CD4-positive, alpha-beta T cell treated with Interferon gamma for 1 hour (primary cell): ENCODE measurements at places on chromosomes 1 and 21.

DNA sequence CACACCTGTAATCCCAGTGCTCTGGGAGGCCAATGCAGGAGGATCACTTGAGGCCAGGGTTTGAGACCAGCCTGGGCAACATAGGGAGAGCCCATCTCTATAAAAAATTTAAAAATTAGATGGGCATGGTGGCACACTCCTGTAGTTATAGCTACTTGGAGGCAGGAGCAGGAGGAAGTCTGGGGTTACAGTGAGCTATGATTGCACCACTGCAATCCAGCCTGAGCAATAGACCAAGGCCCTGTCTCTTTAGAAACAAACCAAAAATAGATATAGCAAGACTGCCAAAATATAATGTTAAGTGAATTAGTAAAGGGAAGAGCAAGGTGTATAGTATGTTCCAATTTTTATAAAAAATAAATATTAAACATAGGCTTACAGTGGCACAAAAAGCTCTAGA lies 28.8 kb downstream of the PLEKHO1 start:
- no peak for DNase-seq

DNA sequence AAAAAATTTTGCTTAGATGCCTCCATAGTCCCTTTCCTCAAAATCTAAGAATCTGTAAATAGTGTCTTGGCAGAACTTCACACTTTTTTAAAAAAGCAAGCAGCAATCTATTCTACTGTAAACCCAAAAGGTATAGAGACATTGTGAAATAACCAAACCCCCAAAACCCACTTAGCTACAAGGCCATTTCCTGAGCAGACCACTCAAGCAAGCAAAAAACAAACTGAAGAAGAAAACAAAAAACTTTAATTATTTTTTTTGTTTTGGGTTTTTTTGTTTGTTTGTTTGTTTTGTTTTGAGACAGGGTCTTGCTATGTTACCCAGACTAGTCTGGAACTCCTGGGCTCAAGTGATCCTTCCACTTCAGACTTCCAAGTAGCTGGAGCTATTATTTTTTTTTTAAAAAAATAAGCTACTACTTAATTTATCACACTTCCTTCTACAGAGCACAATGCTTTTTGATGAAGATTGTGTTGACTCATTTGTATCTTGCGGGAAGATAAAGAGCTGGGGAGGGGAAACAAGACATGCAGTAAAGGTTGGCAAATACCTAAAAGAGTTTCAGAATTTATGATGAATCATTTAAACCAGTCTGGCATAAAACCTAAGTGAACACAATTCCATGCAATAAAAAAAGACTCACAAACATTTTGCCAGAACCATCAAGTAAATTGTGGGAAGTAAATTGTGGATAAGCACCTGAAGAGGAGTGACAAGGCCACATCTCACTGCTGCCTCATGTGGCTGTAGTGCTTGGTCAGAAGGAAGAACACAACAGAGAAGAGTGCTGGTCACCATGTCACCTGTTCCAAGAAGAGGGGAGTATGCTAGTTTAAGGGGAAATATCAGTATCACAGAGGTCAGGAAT lies 2.7 kb upstream of the PTPN22 start:
- no peak for DNase-seq

GRCh38 chr1:246790833-246791232 lies 66.6 kb downstream of the SCCPDH start:
- no peak for DNase-seq

DNA sequence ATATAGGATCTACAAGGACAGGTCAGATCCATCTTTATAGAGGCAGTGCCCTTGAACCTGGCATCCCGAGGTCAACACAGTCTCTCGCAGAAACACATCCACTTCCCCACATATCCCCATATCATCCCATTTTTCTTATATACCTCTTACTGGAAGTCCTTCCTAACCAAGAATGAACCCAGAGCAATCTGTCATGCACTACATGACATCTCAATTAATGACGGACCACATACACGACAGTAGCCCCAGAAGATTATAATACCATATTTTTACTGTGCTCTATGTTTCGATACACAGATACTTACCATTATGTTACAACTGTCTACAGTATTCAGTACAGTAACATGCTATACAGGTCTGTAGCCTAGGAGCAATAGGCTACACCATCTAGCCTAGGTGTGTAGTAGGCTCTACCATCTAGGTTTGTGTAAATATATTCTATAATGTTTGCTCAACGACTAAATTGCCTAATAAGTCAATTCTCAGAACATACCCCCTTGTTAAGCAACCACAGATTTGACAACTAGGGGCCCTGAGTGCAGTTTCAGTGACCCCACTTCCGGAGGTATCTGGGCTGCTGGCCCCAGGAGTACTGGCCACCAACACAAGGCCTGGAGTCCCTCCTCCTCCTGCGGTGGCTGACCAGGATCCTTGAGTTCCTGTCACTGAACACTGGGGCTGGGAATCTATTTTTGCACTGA lies 28.1 kb downstream of the PTPN14 start:
- no peak for DNase-seq

DNA sequence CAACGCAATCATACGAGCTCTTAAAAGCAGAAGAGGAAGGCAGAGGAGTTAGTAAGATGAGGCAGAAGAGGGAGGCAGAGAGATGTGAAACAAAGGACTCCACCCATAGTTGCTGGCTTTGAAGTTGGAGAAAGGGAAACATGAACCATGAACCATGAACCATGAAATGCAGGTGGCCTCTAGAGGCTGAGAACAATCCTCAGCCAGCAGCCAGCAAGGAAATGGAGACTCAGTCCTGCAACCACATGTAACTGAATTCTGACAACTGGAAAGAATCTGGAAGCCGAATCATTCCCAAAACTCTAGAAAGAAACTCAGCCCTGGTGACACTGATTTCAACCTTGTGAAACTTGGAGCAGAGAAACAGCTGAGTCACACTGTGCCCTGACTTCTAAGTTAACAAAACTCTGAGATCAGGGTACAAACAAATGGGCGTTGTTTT lies 10.1 kb downstream of the DIPK1A start:
- DNase-seq, result peak; percentile 13

DNA sequence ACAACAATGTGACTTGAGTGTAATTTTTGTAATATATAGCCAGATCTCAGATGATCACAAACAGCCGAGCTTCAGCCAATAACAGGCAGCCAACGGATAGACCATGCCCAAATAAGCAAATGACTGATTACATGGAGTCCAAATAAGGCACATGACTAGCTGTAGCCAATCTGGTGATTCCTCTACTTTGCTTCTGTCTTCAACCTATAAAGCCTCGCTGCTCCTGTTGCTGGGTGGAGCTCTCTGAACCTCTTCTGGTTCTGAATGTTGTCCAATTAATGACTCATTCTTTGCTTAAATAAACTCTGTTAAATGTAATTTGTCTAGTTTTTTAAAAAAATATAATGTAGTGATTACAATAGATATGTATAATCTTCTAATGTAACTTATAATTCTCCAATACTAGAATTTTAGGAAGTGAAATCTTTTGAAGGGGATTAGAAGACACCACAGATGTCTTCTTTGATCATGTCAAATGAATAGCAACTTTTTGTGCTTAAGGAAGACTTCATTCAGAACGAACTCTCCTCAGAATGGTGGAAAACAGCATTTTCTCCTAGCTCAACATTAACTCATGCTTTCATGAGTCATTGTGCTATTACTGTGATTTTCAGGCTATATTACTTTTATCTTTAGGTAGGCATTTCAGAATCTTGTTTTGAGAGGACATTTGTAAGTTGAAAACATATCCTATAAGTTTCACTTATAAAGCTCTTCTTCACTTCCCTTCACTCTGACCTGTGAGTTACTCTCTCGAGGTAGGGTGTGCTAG lies 857.8 kb upstream of the B3GALT2 start:
- DNase-seq, result no peak

DNA sequence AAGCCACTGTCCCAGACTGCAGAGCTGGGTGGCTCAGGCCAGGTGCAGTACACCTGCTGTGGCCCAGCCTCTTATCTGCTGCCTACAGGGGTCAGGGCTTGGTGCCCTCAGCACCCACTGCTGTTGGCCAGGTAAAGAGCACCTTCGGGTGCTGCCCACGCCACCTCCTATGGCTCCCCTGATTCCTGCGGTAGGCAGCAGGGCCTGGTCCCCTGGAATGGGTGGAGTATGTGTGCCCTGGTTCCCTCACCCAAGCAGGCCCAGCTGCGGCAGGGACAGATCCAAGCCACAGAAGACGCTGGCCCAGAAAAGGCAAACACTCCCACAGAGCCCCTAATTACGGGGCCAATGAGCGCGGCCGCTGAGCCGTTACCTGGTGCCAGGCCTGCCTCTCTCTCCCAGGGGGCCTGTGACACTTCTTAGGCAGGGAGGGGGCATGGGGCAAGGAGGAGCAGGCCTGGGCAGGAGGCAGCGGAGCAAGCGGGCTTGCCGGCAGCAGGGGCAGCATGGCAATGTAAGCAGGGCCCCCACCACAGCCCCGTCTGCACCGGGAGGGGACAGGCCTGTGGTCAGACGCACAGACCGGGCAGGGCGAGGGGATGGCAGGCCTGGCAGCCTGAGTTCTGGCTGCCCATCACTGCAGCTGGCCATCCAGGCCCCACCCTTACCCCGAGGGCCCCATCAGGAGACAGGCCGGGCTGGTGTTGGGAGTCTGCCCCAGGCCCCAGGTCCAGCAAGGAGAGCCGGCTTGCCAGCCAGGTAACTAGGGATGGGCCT lies 19.0 kb downstream of the ESPN start:
- DNase-seq, result no peak

DNA sequence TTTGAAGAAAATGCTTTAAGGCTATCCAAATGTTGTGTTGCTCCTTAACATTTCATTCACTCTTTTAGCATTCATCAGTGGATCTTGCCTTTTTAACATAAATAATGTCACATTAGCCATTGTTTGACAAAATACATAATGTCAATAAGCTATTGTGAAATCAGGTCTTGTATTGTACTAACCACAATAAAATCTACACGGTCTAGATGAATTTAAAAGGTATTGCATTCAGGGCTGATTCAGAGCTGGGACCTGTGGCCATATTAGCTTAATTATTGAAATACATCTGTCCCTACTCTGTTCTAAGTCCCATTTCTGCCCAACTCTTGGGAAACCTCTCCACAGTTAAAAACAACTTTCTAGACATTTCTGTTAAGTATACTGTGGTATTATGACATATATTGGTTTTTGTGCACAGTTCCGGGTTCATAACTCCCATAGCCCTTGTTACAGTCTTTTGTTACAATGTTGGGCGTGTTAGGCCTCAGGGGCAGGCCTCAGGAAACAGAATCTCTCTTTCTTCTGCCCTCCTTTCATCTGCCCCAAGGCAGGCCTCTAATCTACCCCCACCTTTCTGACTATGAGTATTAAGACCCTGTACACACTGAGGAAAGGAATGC lies 44.7 kb upstream of the CITED4 start:
- no peak for DNase-seq

GRCh38 chr21:36104317-36105300 lies 30.3 kb upstream of the CBR3 start:
- DNase-seq, result peak; percentile 34

DNA sequence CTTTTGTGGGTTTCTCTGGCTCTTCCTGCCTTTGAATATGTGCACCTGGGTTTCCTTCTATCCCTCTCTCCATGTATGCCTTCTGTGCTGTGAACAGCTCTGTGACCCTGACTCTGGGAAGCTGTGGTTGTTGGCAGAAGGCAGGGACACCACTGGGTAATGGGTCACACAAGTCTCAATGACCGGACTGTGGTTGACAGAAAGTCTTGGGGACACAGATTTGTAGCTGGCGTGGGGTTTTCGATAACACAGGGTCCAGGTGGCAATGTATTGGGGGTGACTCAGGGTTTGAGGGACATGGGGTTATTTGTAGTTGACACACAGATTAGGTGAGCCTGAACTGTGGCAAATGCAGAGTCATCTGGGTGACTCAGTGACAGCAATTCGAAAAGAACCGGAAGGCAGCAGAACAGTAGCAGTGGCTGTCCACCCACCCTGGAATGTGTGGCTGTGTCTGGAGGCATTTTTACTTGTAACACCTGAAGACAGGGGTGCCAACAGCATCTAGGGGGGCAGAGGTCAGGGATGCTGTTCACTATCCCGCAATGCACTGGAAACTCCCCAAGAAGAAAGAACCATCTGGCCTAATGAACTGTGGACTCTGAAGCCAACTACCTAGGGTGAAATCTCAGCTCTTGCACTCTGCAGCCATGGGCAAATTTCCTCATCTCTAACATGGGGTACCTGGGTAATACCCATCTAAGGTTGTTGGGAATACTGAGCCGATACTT lies 13.0 kb upstream of the SLC6A9 start:
- DNase-seq, result no peak
